ENCODE measurements at places on chromosomes 11 and 22.

GRCh38 chr22:32695451-32695891 is 106.0 kb upstream of the TIMP3 start:
- no peak for DNase-seq

DNA sequence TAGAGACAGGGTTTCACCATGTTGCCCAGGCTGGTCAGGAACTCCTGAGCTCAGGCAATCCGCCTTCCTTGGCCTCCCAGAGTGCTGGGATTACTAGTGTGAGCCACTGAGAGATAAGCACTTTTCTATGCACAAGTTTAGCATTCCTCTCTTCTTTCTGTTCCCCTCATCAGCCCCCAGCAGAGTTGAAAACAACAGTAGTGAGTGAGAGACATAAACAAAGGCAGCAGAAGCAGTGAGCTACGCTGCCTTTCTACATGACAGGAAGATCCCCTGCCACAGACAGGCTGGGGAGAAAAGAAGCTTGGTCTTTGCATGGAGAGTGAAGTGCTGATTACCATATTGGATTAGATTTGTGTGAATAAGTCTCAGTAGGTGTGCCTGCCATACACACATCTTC is 392.0 kb upstream of the KIRREL3 start:
- no peak for DNase-seq

GRCh38 chr11:110883256-110883655 is 171.0 kb upstream of the ARHGAP20 start:
- no peak for DNase-seq

DNA sequence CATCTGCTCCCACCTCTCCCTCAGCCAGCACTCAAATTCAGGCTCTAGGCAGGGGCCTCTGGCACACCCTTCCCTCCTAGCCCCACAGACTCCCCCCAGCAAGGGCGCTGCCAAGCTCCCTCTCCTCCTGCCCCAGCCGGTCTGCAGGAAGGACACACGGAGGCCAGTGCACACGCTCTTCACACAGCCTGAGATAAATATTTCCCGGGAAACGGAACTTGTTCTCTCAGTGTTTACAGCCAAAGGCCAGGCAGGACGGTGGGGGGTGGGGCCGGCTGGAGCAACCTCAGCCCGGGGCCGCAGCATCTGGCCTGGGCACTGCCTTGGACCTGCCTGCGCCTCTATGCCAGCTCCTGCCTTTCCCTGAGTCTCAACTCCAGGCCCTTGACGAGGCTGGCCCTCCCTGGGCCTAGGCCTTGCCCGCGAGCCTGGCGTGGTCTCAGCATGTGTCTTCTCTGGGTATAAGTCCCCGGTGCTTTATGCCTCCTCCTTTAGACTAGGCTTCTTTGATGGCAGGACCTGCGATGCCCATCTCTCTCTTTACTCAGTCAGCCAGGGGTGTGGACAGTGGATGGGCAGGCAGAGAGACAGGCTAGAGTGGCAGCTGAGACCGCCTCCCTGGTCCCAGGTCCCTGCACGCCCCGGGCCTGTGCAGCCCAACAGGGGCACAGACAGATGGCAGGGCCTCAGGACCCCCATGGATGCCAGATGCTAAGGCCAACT is 48.4 kb downstream of the PDE2A start:
- no peak for DNase-seq

DNA sequence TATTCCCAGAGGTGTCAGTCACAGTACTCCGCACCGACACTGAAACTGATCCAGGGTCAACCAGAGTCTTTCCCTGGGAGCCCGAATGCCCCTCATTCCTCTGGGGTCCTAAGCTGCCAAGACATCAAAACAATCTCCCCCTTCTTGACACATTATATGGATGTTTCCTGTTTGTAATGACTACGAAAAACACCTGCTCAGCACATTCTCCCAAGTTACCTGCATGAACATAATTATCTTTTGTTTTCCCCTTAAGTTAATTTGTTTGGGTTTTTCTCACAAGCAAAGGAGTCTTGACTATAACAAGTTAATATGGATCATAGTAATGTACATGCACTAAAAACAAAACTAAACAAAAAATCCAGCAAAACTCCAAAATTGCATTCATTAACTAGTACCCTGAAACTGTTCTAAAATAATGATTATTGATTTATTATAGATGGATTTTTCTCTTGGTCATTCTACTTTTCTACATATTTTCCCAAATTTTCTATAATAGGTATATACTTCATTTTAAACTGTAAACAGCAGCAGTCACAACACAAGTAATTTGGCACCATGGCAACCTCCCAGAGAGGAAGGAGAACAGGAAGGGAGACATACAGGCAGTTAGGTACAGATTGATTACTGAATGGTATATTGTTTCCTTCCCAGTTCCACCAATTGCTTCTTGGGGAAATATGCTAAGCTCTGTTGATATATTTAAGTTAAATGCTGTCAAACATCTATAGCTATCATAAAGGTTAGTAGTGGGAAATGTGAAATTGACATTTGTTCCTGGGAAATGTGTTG is 631.5 kb downstream of the METTL15 start:
- no peak for DNase-seq

- no peak for DNase-seq
These were observed 16.4 kb downstream of the FNBP4 start for GRCh38 chr11:47750725-47751124.

DNA sequence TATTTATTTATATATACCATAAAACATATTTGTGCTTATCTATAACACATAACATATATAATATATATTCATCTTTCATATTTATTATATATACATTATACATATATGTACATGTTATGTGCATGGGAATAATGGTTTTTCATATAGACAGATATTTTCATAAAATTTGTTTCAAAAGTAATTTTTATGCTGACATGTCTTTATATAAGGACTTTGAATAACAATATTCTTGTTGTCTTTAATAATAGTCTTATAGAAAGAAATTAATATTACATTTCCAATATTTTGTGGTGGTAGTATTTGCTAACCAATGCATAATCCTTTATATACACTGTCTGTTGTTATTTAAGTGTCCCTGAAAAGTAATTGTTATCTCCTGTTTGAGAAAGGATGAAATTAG is 49.6 kb downstream of the GRM5 start:
- DNase-seq: no peak

- DNase-seq: no peak
These were observed 56.6 kb downstream of the SYT13 start for GRCh38 chr11:45229401-45230020.

GRCh38 chr11:44006917-44007361 is 40.8 kb upstream of the ACCSL start:
- DNase-seq: no peak

- DNase-seq: no peak
These were observed 220.2 kb upstream of the SNX19 start for GRCh38 chr11:131136486-131136885.

DNA sequence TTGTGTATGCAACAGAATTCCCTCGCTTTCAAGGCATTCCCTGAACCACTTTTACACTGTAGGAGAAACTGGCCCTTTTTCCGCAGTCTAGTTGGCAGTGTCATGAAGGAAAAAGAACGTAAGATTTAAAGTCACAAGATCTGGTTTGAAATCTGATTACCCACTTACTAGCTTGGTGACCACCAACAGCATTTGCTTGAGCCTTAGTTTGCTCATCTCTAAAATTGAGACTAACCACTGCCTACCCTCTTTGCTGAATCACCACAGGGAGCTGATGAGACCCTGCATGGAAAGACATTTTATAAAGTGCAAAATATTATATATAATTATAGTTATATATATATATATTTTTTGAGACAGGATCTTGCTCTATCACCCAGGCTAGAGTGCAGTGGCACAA is 39.4 kb downstream of the SYTL2 start:
- no peak for DNase-seq

DNA sequence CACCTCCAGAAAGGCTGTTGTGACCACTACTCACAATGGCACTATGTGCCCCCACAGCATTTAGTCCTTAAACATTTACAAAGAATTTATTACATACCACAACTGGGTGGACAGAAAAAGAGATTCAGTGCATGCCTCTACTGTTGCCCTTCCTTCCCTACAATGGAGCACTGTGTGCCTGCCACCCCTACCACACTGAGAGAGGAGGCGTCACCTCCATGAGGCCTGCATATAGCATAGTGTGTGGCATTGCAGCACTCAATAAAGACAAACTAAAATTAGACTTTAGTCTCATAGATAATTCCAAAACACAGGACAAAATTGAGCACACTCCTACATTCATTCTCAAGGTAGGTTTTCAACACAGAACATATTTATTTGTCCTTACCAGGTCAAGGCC is 25.8 kb downstream of the THAP12 start:
- DNase-seq: no peak

GRCh38 chr11:126115816-126116331 is 53.2 kb upstream of the CDON start:
- DNase-seq: no peak

DNA sequence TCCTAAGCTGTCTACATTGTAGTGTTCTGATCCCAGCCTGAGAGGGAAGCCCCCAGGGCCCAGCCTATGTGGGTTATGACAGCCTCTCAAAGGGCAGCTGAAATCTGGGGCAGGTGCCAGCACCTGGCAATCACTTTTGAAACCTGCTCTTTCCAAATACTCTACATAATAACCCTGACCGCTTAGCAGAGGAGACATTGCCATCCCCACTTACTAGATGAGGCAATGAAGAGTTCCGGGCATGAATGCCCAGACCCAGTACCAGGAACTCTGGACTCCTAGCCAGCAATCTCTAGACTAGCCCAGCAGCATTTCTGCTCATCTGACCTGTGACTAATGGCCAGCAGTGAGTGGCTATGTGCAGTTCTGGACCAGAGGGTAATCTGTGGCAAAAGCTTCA is 412.4 kb upstream of the CADM1 start:
- DNase-seq: no peak

GRCh38 chr11:84146826-84147225 is 860.7 kb upstream of the CCDC90B start:
- DNase-seq: no peak

DNA sequence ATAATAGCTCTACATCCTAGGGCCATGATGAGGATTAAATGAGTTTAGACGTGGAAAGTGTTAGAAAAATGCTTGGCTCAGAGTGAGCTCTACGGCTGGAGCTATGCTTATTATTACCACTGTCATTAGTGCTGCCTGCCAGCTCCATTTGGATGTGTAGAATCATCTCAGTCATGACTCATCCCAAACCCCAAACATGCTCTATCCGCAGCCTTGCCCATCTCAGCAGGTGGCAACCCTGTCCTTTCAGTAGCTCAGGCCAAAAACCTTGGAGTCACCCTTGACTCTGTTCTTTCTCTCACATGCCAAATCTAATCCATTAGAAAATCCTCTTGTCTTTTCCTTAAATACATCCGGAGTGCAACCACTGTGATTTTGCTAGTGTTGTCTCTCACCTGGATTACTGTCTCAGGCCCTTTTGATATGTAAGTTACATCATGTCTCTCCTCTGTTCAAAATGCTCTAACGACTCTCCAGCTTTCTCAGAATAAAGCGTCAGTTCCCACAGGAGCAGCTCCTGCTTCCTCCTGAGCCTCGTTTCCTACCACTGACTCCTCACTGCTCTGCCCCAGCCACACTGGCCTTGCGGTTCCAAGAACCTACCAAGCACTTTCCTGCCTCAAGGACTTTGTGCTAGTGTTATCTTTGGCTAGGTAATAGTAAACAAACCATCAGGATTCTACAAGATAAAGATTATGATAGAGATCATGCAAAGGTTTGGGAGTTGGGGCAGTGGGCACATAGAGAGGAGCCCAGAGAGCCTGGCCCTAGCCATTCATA is 10.5 kb upstream of the CHRM1 start:
- DNase-seq: no peak

- no peak for DNase-seq
These were observed 1.3 kb upstream of the INSC start for GRCh38 chr11:15113381-15113780.

DNA sequence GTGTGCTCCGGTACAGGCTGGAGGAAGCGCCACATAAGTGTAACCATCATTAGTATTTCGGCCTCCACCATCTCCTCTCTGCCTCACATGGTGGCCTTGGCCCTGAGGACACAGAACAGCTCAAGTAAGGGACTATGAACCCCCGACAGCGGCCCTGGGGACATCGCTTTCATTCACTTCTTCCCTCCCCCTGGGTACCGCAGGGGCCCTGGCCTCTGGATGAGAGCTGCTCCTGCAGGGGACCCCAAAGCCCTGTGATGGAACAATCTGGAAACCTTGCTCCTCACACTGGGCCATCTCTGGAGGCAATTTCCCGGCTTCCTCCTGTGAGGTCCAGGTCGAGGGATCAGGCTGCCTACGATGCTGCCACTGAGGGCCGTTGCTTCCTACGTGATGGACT is 565.5 kb downstream of the BRD1 start:
- DNase-seq: no peak

DNA sequence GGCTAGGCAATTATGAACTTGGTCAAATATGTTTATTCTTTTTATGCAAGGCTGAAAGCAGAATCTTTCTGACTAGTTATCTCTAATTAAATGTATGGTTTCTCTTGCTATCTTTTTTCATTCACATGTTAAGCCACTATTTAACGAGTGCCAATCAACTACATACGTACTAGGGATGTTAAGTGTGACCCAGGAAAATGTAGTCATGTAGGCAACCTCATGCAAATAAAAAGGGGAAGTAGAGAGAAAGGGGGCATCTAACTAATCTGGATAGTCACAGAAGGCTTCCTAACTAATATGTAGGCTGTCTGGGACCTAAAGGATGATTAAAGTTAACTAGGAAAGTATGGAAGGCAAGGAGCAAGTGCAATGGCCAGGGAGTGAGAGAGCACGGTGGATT is 23.5 kb downstream of the TBRG1 start:
- no peak for DNase-seq

- no peak for DNase-seq
These were observed 26.7 kb downstream of the FLI1 start for GRCh38 chr11:128720522-128720985.

DNA sequence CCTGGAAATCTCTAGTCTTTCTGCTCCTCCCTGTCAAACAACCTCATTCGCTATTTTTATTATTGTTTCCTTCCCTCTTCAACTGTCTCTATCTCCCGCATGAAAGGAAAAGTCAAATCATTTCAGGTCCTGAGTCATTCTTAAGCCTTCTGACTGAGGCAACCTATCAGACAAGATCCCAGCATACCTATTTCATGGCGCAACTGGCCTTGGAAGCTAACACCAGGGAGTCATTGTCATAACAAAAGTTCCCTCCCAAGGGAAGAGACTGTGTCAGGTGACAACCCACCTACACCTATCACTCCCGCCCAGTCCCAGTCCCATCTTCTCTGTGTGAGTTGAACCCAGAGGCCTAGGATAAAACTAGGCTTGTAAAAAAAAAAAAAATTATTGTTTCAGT is 10.2 kb upstream of the ARHGAP42 start:
- no peak for DNase-seq
